NCI-H510A (cell line): ENCODE measurements at places on chromosomes 3 and 15.

DNA sequence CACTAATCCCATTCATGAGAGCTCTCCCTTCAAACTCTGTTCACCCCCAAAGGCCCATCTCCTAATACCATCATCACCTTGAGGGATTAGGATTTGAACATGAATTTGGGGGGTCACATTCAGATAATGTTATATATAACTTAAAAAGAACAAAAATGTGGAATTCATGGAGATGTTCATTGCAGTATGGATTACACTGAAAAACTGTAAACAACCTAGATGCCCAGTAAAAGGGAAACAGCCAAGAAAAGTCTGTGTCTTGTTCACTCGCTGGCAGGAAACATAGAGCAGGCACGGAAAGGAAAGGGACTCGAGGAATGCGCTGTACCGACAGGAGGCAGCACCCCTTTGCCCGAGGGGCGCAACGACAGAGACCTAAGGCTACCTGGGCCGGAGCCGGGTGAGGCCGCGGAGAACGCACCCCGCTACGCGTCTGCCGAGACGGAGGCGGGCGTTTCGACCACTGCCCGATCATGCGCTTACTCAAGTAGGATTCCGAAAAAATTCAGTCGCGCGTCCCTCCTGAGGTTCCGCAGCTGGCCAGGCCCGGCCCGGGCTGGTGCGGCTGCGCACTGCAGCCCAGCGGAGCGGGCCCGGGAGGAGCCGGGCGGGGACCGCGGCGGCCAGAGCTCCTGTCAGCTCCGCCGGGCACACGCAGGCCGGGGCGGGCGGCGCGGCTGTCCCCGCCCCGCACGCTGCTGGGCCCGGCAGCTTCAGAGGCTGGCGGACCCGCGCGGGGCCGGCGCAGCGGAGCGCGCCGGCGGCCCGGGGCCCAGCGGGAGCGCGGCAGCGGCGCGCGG lies 862 bp upstream of the MAN2A2 start:
- peak; percentile 84 for DNase-seq

DNA sequence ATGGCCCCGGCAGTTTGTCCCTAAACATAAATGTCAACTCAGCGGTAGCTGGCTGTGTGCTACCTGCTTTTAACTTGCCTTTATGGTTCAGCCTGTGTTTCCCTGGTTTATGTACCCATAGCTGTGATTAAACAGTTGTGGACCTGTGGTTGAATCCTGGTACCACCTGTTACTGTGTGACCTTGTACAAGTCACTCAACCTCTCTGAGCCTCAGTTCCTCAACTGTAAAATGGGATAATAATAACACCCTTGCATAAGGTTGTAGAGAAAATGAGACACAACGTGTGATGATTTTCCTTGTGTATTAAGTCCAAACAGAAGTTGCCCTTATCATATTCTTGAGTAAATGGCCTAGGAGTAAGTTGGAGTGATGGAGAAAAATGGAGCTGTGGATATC lies 6.3 kb downstream of the GALNT15 start:
- DNase-seq, result no peak

DNA sequence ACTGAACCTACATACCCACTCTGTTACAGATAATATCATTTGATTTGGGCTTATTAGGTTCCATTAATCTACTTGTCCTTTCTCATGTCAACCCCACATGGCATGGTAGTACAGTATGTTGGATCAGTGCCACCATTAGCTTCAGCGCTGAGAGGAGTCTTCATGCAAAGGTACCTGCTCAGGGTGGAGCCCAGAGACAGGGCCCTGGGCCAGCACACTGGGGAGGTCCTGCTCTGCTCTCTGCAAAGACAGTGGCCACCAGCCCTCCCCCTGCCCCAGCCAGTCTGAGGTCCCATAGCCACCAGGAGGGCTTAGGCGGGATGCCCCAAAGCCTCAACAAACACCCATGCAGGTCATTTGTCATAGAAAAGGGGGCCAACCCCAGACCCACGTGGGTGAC lies 71.0 kb downstream of the ATP10A start:
- DNase-seq, result no peak

DNA sequence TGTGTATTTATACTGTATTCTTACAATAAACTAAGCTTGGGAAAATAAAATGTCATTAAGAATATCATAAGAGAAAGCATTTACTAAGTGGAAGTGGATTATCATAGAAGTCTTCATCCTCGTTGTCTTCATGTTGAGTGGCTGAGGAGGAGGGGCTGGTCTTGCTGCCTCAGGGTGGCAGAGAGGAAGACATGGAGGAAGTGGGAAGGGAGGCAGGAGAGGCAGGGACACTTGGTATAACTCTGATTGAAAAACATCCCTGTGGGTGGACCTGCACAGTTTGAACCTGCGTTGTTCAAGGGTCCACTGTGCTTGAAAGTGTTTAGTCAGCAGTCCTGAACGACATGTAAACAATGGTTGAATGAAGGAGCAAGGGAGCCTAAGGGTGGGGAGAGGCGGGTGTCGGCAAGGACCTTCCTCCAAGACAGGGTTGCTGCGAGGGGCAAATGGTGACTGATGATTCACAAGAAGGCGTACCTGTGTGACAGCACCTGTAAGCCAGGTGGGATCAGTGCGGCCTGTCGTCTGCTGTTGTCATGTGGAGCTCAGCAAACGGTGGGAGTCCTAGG lies 103.8 kb upstream of the KLF13 start:
- DNase-seq, result no peak

DNA sequence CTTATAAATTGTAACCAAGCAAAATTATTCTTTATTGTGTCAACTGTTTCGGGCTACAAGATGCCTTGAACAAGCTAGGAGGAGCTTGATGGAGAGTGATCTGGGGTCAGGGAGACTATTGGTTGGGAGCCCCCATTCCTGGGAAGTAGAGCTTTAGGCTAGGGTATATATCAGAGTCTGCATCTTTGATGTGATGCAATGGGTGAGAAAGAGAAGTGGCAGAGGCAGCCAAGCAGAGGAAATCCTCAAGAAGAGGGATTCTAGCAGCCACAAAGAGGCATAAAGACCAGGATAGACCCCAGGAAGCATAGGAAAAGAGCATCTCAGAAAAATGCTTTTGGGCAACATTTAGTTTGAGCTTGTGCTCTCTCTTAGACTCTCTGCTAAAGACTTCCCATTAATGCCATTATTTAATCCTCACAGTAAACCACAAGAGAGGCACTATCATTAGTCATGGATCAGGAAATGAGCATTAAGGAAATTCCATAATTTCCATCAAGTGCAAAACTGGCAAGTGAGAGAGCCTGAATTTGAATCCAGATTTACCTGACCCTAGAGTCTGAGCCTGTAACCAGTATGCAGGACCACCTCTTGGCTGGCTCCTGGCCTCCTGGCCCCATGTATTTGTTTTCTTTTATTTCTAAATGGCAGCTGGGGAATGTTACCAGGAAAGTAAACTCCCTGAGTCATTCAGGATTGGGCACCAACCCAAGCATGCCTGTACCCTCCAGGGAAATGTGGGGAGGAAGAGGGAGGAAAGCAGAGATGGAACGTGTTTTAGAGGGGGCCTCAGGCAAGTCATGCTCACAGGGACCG lies 118.7 kb downstream of the RPL22L1 start:
- no peak for DNase-seq

GRCh38 chr3:115623044-115623868 lies at the start of gene GAP43:
TSS of gene GAP43 (plus strand) at chr3:115623510. CDS start at chr3:115623690, 180 bp downstream.
- DNase-seq, result peak; percentile 40

GRCh38 chr15:31300208-31300661 lies 26.4 kb upstream of the KLF13 start:
- DNase-seq, result no peak

- DNase-seq, result no peak
Measured at GRCh38 chr3:50714946-50715345, 40.2 kb downstream of the DOCK3 start.

GRCh38 chr3:139120086-139121056 lies 75.7 kb upstream of the PRR23C start:
- DNase-seq, result no peak

DNA sequence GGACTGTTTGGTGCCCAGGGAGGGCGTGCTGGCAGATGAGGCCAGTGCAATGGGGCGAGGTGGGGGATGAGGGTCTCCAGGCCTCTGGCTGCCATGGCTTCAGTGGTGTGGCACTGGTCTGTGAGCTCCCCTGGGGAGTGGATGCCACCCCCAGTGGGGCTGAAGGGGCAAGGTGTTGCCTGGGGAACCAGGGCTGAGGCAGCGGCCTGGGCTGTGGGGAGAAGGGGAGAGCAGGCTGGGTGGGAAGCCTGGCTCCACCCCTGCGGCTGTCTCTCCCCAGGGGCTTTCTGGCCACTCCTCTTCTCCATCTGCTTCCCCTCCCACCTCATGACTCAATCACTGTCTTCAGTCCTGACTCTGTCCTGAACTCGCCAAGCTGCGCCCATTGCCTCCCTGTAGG lies 88.4 kb upstream of the TLE3 start:
- DNase-seq, result no peak

- DNase-seq, result no peak
Measured at GRCh38 chr3:54173371-54173770, 51.0 kb downstream of the CACNA2D3 start.

GRCh38 chr3:128294999-128295468 lies 141.8 kb downstream of the EEFSEC start:
- DNase-seq, result no peak

- DNase-seq, result no peak
Measured at GRCh38 chr3:156749244-156749643, 74.9 kb downstream of the TIPARP start.

DNA sequence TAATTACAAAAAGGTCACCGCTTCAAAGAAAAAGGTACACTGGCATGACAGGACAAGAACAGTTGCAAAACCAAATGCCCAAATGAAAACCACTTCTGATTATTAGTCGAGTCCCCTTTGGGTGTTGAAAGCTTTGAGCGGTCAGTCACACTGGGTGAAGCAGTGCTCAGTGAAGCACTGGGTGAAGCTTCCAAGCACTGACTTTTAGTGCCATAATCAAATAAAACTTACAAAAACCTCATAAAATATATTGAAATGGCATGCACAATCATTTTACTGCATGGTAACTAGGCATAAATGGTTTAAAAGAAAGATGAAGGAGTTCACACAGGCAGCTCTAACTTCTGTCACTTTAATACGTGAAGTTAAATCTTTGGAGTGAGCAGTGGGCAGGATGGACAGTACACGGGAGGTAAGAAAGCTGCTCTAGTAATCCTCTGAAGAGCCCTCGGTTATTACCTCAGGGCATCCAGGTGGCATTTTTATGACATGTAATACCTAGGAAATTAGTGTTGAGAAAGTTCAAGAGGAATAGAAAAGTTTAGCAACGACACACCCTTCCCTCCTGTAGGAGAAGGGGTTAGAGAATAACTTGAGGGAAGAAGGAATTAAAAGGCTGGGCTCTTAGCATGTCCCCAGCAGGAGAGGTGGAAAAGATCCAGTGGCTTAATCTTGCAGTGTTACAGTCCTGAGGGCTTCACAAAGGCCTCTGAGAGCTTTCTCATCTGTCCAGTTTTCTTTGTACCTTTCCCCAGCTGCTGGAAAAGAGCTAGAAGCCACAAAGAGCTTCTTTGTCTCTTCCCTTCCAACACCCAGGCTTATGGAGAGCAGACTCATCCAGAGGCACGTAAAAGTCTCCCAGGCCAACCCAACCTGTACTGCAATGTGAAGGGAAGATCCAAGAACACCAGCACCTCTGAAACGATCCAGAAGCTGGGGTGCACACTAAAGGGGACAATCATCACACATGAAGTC lies 64.9 kb upstream of the MYO5C start:
- DNase-seq, result no peak

DNA sequence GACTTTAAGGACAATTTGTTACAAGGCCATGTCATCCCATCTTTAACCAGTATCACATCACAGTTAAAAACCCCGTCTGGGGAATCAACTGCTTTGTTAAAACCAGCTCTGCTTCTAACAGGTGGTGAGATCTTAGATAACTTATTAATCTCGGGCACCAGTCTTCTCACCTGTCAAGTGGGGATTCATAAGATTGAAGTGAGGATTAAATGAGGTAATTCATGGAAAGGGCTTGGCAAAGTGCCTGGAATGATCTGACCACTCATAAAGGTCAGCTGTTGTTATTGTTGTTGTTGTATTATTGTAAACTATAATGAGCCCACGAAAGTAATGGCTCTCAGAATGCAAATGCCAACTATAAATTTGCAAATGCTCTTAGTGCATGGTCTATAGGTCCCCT lies 30.1 kb upstream of the SLC24A5 start:
- DNase-seq, result no peak

DNA sequence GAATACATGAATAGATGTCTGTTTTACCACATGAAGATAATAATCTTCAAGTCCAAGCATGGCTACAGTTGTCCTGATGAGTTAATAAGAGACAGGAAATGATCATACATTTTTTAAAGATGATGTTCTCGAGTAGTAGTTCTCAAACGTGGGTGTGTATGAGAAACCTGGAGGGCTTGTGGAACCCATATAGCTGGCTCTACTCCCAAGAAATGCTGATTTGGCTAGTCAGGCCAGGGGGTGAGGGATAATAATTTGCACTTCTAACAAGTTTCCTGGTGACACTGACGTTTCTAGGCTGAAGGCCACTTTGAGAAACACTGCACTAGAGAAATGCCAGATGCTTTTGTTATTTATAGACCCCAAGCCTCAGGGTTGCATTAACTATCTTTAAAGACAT lies 37.0 kb downstream of the ROPN1B start:
- no peak for DNase-seq

DNA sequence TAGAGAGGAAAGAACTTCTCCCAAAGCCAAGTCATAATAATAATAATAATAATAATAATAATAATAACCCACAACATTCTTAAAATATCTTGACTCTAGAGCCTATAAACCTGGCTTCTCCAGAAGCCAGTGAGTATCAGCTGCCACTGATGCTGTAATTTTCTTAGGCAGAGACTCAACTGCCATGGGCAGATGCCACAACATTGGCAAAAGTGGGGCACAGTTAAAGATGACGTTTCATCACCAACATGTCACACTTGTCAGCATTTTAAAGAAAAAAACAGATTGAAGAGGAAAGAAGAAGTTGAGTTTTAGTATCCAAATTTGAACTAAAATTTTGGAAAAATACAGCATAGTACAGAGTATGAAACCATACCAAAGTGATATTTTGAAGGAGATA lies 265.0 kb downstream of the ZMAT3 start:
- no peak for DNase-seq

DNA sequence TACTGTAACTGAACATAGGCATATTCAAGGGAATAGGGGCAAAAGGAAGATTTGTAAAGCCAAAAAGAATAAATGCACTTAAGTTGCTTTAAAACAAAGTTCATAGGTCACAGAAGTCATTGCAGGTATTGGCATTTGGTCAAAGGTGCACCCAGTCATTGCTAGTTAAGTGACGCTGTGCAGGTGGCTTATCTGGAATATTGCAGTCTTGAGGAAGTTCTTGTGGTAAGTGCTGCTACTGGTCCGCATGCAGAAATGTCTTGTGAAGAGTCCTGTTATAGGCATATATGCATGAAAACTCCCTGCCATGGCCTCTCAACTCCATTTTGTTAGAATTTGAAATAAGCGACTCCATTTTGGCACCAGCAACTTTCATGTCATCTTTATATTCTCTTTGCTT lies 293.1 kb downstream of the GBE1 start:
- DNase-seq, result no peak

GRCh38 chr3:188389711-188390342 lies 235.9 kb downstream of the LPP start:
- no peak for DNase-seq
